ENCODE measurements at places on chromosomes 5 and 9.

DNA sequence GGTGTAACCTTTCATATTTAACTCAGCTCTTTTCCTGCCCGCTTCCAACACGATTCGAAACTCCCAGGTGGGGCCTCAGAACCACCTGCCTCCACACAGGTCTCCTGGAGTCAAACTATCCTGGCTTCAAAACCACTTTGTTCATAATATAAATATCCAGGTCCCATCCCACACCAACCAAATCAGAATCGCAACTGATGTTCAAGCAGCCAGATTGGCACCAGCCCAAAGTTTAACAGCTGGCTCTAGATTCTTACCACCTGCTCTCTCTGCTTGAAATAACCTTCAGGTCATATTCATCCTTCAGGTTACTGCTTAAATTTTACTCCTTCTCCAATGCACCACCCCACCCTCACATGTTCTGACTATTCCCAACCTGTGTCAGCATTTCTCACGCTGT, 231.4 kb upstream of the TRPM3 start:
- DNase-seq, result no peak

DNA sequence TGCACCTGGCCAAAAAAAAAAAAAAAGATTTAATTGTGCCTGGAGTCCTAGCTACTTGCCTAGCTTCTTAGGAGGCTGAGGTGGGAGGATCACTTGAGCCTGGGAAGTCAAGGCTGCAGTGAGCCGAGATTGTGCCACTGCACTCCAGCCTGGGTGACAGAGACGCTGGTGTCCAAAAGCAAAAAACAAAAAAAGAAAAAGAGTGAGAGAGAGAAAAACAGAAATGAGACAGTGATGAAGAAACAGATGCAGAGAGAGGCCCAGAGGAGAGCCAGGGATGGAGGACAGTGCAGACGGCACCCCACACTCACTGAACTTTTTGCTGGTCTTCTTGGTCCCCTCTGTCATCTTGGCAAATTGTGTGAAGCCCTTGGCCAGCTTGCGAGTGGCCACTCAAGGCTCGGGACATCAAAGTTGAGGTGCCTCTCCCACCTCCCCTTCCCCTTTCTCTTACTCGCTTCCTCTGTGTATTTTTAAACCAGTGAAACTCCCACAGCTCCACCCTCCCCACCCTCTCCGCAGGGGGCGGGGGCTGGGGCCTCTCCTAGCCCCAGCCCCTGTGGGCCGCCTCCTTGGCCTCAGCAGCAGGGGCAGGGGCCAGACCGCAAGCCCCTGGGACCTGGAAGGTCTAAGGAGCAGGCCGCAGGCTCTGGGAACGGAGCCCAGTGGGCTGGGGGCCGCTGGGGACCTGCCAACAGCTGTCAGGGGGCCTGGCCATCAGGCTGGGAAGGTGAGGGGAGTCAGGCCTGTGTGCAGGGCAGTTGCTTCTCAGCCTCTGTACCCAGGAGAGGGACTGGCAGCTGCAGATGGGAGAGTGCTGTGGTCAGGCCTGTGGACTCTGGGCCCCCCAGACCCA, at the start of gene SH2D3C:
TSS of gene SH2D3C (minus strand) at position 387 of the 856 bp plus-strand sequence. CDS start at position 348, 39 bp downstream.
- DNase-seq, result no peak

DNA sequence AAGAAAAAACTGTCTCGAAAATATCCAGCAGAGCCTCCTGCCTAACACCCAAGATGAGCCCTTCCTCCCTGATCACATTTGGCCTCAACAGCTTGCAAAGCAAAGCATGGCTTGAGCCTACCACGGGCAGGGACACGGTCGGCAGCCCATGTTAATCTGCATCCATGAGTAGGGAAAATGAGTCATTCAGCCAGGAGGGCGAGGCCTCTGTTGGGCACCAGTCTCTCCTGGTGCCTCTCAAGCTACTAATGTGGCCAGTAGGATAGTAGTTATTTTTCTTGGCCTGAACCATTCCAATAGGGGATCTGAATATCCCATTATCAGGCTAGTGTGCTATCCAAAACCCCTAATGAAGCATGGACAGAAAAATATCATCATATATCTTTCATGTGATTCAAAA, 43.0 kb upstream of the SHB start:
- DNase-seq, result no peak

DNA sequence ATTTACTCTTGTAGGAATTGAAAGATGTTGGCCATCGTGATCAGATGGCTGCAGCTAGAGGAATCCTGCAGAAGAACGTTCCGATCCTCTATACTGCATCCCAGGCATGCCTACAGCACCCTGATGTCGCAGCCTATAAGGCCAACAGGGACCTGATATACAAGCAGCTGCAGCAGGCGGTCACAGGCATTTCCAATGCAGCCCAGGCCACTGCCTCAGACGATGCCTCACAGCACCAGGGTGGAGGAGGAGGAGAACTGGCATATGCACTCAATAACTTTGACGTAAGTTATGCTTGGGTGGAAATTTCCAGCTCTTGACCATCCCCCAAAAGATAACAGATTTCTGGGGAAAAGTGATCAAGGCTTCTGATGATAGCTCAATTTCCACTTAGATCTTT, 50.6 kb downstream of the LRRTM2 start:
- no peak for DNase-seq

DNA sequence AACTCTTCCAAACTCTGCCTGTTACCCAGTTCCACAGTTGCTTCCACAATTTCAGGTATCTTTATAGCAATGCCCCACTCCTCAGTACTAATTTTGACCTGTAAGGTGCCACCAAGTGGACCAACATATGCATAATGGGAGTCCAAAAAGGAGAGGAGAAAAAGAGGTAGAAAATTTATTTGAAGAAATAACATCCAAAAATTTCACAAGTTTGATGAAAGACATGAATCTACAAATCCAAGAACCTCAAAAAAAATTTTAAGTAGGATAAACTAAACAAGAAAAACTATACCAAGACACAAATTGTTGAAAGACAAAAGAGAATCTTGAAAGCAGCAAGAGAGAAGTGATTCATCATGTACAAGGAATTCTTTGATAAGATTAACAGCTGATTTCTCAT, 79.8 kb downstream of the BARX1 start:
- no peak for DNase-seq

DNA sequence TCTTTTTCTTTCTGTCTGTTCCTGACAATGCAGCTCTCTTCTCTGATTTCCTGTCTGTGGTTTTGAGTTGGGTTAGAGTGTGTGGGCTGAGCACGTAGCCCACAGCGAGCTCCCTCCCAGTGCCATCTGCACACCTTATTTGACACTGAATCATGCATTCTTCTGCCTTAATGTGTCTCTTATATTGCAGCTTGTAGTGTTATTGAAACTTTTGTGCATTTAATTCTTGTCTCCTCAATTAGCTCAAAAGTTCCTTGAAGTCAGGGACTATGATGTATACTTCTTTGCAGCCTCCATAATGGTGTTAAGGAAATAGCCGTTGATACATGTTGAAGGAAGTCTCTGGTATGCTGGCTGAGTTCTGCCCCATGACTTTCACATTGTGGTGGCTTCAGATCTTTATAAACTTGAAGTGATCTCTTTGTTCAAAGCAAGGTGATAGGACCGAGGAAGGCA, 576.2 kb upstream of the CLINT1 start:
- no peak for DNase-seq

- no peak for DNase-seq
Observed at GRCh38 chr5:165617491-165617890, 2112.1 kb downstream of the MAT2B start.

DNA sequence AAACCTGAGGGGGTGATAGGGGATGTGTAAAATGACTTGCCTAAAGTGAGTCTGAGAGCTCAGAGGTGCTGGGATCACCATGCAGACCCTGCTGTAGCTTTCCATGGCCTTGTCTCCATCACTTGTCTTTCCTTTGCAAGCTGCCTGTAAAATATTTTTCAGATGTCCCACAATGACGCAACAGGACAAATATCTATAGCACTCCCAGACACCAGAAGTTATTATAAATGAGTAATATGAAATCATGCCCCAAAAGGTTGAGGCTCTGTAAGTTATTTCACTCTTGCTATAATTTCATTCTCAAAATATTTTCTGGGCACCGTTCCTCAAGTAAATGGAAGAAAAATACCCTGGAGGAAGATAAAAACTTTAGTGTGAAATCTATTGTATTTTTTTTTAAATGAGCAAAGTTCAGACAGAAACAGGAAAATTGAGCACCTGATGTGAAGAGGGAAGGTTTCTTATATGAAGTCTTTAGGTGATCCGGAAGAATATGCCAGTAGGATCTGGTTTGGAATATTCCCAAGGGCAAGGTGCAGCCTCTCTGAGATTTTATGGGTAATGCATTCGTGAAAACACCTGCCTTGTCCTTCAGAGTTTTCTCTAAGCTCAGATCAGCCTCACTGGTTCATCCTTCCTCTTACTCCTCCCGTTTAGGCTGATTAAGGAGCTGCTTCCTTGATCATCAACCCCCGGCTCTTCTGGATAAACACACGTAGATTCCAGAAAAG, 138.3 kb upstream of the DMAC1 start:
- DNase-seq, result no peak

DNA sequence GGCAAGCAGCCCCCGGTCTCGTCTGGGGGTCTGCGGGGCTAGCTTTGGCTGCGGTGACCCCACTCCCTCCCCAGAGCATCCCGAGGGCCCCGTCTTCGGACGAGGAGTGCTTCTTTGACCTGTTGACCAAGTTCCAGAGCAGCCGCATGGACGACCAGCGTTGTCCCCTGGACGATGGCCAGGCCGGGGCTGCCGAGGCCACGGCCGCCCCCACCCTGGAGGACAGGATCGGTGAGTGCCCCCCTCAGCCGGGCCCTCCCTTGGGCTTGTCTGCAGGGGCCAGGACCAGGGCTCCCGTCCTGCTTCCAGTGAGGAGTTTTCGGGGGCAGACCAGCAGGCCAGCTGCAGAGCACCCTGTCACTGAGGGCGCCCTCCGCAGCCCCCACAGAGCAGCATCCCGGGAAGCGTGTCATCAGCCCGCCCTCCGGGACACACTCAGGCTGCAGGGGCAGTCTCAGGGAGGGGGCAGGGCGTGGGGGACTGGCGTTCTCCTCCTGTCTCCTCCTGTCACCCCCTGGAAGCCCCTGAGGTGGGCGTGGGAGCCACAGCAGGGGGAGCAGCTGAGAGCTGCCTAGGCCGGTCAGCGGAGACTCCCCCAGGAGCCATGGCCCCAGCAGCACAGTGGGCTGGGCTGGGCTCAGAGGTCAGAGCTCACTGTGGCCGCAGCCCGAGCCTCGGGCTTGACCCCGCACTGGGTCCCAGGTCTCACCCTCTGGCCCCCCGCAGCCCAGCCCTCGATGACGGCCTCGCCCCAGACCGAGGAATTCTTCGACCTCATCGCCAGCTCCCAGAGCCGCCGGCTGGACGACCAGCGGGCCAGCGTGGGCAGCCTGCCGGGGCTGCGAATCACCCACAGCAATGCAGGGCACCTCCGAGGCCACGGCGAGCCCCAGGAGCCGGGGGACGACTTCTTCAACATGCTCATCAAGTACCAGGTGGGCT, 7.7 kb downstream of the DNLZ start:
- DNase-seq, result no peak

DNA sequence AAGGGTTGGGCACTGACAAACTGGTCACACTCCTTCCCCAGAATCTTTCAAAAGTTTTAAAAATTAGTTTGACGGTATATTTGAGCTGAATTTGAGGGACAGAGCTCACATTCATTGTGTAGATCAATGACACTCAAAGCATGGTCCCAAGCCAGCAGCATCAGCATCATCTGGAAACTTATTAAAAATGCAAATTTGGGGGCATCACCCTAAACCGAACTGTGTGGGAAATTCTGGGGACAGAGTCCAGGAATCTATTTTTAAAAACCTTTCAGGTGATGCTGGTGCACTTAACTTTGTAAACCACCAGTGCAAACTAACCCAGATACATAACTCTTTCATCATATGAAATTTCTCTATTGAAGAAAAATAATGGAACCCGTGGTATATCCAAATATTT, 58.1 kb upstream of the MTAP start:
- DNase-seq, result no peak

GRCh38 chr5:37738057-37738691, 101.7 kb downstream of the GDNF start:
- peak; percentile 70 for DNase-seq

GRCh38 chr5:151257731-151258181, 4.8 kb downstream of the GM2A start:
- DNase-seq, result no peak

DNA sequence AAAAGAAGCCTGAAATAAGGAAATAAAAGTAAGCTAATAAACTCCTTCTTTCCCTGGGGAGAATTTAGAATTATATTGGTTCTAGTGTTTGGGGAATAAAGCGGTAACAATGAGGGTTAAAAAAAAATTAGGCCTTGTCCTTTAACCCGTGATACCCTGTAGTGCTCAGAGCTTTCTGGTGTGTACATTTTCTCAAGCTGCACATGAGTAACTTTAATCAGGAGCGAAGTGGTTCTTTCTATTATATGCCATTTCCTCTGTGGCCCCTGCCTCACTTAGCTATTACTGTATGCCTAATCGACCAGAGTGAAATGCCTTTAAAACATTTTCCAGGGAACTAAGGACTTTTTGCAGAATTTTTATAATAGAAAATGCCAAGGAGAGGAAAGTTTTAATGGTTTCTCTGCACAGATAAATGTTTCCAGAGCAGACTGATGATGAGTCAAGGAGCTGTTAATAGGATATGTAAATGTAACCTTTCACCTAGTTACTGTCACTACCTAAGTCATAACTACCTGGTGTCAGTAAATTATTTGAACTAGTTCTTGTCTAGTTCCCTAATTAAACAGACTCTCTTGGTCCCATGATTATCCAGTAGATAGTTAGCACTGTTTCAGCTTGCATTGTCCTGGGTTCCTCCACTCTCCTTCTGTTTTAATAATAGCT, 7.6 kb downstream of the PAM start:
- no peak for DNase-seq

DNA sequence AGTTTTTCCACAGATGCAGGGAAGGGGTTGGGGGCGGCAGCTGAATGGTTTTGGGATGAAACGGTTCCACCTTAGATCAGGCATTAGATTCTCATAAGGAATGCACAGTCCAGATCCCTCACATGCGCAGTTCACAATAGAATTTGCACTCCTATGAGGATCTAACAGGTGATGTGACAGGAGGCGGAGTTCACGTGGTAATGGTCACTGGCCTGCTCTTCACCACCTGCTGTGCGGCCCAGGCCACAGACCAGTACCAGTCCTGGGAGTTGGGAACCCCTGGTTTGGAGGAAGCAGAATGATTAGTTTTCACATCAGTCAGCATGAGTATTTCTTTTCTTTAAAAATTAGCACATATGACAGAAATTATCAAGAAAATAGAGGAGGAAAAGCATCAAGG, 26.3 kb downstream of the ANP32B start:
- no peak for DNase-seq

- no peak for DNase-seq
Observed at GRCh38 chr5:118326481-118327045, 661.8 kb downstream of the DTWD2 start.

Data from large intestine (tissue), 12 donors.